ENCODE measurements at places on chromosomes 5 and 9.
A peak's percentile ranks its signal among the peaks of the same experiment; 100 is the strongest.

DNA sequence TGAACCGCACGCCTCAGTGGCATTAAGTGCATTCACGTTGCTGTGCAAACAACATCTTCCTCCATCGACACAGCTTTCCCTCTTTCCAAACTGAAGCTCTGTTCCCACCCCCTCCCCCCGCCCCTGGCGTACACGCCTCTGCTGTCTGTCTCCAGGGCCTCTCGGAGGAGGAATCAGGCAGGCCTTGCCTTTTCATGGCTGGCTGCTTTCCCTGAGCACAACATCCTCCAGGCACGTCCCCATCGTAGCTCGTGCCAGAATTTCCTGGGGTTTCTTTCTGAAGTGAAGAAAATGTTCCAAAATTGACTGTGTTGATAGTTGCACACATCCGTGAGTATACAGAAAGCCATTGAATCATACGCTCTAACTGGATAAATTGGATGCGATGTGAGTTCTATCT lies 22.3 kb upstream of the TMEM250 start:
- DNase-seq = peak; percentile 67

DNA sequence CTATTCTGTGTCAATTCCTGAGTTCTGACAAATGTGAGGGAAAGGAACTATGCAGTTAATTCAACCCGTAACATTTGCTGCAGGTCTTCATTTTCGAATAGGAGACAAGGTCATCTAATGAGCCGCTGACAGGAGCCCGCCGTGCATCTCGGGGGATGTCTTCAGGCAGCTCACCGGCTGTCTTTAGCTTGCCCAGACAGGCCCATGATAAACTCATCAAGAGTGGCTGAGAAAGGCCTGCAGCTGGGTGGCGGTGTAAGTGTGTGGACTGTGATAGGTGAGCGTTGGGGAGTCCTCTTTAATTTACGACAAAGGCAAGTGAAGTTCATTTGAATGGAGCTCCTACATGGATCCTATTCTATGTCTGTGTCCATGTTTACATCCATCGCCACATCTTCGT lies 190.5 kb downstream of the ADCY2 start:
- no peak for DNase-seq

- no peak for DNase-seq
Observed at GRCh38 chr9:122059955-122060324, 33.2 kb downstream of the TTLL11 start.

GRCh38 chr5:53116597-53116996 lies 7.0 kb upstream of the MOCS2 start:
- DNase-seq = no peak

DNA sequence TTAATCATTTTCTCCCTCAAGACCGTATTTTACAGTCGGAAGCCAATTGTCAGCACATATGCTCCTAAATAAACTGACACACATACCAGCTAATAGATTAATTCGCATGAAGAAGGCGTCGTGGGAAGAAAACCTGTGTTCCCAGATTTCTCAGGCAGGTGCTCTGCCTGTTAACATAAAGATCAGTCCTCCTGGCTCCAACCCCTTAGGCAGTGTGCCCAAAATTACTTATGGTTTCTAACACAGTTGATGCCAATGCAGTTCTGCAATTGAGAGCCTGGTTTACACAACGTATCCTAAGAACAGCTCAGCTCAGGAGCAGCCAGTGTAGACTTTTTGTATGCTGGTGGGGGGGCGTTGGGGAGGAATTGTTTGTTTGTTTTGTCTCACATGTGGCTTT lies 208.3 kb downstream of the ENC1 start:
- DNase-seq = no peak

DNA sequence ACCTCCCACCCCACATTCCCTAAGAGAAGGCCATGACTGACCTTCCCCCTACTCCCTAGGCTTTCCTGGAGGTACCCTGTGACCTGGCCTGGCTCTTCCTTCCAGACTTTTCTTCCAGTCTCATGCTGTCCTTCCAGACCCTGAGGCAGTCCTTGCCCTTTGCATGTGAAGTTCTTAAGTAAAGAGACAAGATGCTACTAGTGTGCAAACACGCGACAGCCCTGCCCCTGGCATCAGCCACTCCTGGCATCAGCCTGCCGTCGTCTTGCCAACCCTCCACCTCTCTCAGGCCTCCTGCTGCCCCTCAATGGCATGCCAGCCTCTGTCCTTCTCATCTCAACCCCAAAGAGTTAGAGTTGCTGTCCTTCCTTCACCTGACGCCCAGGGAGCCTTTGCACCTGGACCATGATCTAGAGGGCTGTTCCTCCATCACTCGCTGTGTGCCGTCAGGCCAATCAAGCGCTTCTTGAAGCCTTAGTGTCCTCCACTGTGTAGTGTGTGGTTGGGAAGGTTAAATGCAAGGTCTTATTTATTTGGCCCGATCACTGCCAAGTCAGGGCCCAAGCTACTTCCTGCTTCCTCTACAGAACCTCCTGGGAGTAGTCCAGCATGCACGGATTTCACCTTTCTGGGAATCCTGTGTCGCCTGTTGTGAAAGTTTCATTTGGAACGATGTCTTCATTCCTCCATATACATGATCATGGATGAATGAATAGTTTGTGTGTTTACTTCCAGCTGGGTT lies 61.9 kb downstream of the WWC1 start:
- DNase-seq = no peak

GRCh38 chr5:66985417-66985816 lies 211.2 kb downstream of the CD180 start:
- no peak for DNase-seq

DNA sequence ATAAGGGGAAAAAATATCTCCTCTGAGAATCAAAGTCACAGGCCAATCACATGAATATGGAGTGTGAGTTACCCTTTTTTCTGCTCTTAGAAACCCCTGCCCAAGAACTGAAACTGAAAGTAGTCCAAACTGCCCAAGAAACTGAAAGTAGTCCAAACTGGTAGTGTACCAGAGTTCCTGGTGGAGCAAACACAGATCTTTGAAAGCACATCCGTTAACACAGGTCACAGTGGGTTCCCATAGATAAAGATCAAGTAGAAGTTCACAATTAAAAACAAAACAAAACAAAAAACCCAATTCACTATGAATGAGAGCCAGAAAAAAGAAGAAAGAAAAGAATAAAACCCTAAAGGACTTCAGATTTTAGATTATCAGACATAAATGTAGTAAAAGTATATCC lies 332.4 kb upstream of the EFNA5 start:
- DNase-seq = no peak

DNA sequence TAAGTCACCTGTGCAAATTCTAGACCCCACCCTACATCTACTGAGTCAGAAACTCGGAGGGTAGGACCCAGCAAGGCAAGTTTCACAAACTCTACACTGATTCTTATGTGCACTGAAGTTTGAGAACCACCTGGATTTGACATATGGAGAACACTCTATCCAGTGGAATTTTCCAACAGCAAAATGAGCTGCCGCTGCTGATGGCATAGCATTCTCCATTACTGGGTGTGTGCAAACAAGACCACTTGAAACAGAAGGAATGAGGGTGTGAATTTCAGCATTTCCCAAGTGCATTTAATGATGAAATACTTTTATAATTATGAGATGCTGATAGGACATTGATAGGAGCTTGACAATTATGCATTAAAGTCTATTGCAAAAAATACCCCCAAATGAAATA lies 229.1 kb upstream of the IL12B start:
- no peak for DNase-seq

DNA sequence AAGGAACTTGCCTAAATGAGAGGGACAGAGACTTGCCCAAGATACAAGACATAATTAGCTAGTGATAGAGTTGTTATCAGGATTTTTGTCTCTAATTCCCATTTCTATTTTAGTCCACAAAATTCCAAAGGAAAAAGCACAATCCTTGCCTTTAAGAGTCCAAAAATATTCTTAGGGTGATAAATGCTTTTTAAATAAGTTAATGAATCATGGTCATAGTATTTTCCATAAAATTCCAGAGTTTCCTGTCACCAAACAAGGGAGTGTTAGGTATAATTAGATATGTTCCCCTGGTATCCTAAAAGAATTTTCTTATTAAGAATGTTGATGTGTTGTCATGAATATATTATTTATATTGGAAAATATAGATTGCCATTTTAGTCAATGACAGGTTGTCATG lies 21.8 kb upstream of the CEP72 start:
- DNase-seq = no peak

GRCh38 chr9:68802525-68803015 lies 97.5 kb downstream of the PIP5K1B start:
- no peak for DNase-seq

DNA sequence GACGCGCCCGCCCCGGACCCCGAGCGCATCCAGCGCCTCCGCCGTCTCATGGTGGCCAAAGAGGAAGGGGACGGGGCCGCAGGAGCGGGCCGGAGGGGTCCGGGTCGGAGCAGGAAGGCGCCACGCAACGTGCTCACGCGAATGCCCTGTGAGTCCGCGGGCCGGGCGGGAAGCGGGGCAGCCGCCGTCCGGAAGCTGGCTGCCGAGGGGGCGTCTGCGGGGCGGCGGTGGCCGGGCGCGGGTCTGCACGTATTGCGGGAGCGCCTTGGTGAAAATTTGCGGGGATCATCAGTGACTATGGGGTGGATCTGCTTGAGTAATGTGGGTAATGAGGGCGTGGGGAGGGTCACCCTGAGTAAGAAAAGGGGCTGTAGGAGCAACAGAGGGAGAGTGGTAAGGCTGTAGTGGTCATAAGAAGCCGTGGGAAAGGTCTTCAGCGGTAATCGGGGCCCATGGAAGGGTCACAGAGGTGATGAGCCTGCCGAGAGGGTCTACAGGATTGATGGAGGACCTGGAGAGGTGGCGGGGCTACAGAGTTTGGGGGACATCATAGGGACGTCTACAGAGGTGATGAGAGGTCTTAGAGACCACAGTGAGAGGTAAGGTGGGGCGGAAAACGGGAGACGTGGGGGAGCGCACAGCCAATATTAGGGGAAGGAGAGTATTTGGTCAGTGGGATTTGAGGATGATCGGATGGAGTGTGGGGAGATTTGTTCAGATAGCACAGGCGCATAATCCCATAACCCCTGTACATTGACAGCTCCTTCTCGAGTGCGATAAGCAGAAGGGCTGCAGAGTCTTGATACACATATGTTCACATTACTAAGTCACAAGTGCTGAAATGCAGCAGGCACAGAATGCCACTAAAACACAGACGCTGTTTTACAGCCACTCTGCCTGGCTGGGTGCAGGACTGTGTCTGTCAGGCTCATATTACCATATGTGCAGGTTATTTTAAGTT lies 819 bp downstream of the LSM11 start:
- DNase-seq = peak; percentile 29

- no peak for DNase-seq
Observed at GRCh38 chr9:88173378-88173999, 35.2 kb upstream of the SPATA31C2 start.

DNA sequence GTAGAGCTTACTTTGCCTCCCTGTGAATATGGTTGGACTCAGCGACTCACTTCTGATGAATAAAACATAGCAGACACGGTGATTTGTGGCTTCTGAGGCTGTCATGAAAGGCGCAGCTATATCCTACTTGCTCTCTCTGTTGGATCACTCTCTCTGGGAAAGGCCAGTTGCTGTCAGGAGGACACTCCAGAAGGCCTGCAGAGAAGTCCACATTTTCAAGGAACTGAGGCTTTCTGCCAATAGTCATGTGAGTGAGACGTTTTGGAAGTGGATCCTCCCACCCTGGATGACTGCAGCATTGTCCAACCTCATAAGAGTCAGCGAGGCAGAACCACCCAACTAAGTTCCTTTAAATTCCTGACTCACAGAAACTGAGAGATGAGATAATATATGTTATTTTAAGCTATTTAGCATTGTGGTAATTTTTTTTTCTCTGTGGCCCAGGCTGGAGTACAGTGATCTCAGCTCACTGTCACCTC lies 156.0 kb upstream of the MAST4 start:
- DNase-seq = peak; percentile 49

DNA sequence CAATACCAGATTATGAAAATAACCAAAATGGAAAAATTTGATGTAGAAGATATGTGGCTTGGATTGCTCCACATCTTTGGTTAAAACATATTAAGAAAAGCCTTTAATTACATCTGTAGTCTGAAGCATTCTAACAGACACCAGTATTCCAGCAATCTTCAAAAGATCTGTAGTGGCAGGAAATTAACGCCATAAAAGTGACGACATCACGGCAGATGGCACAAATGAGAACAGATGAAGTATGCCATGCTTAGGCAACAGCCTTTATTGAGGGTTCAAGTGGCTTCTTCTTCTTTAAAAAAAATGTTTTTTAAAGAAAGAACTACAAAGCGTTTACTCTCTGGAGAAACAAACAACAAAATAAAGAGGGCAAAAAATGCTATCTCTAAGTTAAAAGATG lies 164.2 kb downstream of the MEF2C start:
- no peak for DNase-seq

GRCh38 chr9:69313175-69313574 lies 11.8 kb upstream of the ENTREP1 start:
- no peak for DNase-seq

GRCh38 chr5:53114988-53115387 lies 5.4 kb upstream of the MOCS2 start:
- DNase-seq = no peak

DNA sequence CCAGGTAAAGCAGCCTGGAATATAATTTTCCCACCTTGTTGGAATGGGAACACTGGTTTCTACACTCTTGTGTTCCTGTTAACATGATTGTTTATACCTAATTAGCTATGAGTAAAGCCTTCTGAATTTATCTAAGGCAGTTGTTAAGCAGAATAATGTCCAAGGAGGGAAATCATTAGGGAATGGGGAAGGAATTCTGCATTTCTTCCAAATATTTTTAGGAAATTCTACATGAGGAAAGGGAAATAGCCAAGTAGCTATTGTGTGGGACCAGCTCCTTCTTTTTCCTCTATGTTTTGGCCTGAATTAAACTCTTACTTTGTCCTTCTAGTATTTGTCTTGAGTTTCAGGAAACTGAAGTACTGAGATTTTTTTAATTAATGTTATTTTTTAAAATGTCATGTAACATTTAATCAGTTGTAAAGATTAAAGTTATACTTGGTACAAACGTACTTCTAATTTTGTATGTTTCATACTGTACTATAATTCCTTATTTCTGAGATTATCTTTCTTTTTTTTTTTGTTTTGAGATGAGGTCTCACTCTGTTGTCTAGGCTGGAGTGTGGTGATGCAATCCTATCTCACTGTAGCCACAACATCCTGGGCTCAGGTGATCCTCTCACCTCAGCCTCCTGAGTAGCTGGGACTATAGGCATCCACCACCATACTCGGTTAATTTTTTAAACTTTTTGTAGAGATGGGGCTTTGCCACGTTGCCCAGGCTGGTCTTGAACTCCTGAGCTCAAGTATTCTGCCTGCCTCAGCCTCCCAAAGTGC lies 28.5 kb downstream of the ANKDD1B start:
- no peak for DNase-seq

DNA sequence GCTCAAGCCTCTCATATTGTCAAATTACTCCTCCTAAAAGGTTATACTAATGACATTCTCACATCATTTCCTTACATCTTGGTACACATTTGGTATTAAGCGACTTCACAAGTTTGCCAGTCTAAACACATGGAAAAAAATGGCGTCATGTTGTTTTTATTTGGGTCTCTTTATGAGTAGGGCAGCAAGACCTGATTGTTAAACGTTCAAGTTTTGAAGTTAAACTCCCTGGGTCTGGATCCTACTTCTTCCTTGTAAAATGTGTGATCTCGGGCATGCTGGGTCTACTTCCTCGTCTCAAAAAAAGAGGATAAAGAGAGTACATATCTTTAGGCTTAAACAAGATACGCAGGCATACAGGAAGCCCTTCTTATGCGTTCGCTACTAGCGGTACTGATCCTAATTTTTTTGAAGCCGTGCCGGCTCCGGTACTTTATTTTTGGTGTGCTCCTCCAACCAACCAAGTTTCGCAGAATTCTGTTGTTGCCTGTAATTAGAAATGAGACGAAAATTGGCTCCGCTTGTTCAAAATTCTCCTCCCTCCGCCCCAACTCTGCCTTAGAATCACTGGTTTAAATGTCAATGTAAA lies 596 bp upstream of the CDC37L1 start:
- no peak for DNase-seq
